Epithelial cell of proximal tubule (primary cell): ENCODE measurements at places on chromosomes 7 and 10. TPM values are rescaled to one million over a fixed set of nuclear protein-coding genes. Genes with fewer than 3 reads are reported as not detected.
A peak's percentile ranks its signal among the peaks of the same experiment; 100 is the strongest.

The SPDYE8 gene
- total RNA-seq = not detected in 2 replicates

The UTF1 gene
- not detected in 2 replicates for total RNA-seq

The IGF2BP3 gene
- total RNA-seq = 42.4 and 49.3 TPM in 2 replicates

The FAM171A1 gene
- total RNA-seq = 20.2 and 27.9 TPM in 2 replicates

- DNase-seq = peak; percentile 4
Observed at GRCh38 chr7:133602291-133602690, 349.4 kb downstream of the EXOC4 start.

GRCh38 chr10:6148251-6148701 is 54.5 kb upstream of the PFKFB3 start:
- no peak for DNase-seq

DNA sequence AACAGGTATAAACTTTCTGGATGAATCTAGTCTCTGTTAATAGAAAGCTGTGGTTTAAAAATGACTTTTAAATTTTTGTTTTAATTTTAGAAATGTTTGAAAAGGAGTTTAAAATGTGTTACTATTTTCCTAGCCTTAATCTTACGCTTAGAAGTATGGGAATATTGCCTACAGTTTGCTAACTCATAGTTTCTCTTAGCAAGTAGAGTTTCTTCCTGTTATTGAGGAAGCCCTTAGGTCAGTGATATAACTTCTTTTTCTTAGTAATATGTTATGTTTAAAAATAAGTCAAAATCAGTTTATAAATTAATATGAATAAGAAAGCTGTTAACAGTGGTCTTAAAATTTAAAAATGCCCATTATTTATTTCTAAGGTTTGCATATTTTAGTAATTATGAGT is 3.1 kb downstream of the STARD3NL start:
- no peak for DNase-seq

DNA sequence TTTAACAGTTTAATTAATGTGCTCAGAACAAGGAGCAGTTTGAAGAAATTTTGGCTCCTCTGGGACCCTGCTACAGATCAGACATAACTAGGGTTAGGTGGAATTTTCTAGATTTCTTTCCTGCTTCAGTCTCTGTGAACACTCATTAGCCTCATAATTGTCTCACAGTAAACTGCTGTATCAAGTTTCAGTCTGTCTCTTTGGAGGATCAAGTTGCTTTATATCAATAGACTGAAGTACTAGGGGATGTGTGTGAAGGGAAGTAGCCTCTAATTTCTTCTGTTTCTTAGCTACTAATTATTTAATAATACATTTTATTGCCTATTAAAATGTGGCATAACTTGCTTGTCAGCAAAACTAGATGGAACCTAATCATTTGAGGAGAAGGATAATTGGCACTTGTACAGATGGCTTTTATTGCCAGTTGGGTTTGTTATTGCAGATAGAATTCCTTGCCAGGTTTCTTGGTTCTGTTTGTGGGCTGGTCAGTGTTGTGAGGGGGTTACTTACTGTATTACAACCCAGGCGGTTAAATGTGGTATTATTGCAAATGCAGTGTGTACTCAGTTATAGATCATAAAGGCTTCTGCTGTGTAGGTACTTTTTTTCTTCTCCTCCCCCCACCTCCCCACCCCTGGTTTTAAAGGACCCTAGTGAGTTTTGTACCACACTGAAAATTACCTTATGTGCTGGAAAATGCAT is 758.0 kb downstream of the AUTS2 start:
- DNase-seq = no peak

DNA sequence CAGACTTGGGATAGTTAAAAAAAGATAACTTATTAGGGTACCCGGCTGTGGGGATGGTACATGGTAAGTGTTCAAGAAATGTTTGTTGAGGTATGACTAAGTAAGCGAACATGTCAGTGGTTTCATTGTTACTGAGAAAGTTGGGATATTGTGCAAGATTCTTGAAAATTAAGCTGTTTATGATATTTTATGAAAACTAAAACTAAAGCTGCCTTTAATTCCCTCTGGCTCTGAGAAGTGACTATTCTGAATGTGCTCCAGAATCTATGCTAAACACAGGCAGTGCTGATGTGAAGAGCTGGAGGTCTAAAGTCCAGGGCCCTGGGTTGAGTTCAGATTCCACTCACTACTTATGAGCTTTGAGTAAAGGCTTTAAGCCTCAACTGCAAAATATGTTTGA is 72.9 kb downstream of the AOAH start:
- no peak for DNase-seq
